ENCODE measurements at places on chromosomes 5 and 9.

DNA sequence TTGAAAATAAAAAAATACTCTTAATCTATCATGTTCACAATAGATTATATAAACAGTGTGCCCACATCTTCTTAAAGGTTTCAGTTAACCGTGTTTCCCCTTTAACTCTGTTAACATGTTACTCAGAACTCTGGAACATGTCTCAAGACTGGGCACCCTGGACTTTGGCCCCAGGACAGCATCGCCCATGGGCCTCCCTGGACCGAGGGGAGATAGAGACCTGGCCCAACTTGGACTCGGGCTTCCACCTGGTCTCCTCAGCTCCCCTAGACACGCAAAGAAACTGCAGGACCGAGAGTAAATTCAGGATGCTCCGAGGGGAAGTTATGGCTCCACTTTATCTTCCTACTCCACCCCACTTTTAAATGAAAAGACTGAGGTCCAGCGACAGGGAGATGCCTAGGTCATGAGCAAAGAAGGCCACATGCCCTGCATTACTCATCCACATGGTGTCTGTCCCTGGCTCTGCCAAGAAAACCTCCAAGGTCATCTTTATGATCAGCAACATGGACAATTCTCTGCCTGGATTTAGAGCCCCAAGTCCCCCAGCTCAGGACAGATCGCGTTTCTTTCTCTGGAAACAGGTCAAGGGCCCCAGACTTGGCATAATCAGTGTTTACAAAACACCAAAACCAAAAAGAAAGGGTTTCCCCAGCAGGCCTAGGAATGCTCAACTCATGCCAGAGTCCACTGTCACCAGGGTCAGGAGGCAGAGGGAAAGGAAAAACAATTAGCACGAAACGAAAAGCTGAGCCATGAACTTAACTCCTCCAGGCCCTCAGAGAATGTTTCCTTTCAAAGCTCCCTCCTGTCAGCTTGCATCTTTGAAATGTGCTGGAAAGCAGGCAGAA, 17.4 kb downstream of the GPX3 start:
- no peak for DNase-seq

DNA sequence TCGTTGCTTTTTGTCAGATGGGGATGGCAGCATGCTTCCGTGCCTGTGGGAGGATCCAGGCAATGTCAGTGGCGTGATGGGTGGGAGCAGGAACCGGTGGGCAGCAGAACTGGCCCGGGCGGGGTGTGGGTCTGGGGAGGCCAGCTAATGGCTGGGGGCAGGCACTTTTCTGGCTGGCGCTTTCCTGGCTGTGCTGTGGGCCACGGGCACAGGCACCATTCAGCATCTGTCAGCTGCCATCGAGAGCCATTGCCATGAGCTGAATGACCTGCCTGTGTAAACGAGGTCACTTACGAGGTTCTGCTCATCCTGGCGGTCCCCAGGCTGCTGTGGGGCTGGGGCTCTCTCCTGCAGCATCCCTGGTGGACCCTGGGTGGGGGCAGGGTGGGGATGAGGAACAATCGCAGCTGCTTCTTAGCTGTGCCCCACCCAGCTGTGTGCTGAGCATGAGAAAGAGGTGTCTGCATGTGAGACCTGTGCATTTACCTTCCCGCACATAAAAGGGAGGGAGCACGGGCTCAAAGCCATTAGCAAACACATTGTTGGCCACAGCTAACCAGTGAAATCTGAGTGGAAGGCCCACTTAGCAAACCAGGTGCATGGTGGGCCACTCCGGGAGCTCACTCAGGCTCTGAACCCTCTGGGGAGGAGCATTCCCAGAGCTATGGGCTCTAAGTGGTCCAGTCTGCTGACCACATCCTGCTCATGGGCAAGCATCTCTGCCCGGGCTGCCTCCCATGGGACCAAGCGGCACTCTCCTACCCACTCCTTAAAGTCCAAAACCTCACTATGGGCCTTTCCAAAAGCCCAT, 41.3 kb upstream of the OLFM1 start:
- no peak for DNase-seq

- DNase-seq = no peak
Observed at GRCh38 chr5:122674385-122674784, 100.5 kb upstream of the SNX2 start.

GRCh38 chr9:127754099-127755060, 19.3 kb upstream of the TOR2A start:
- DNase-seq = no peak

DNA sequence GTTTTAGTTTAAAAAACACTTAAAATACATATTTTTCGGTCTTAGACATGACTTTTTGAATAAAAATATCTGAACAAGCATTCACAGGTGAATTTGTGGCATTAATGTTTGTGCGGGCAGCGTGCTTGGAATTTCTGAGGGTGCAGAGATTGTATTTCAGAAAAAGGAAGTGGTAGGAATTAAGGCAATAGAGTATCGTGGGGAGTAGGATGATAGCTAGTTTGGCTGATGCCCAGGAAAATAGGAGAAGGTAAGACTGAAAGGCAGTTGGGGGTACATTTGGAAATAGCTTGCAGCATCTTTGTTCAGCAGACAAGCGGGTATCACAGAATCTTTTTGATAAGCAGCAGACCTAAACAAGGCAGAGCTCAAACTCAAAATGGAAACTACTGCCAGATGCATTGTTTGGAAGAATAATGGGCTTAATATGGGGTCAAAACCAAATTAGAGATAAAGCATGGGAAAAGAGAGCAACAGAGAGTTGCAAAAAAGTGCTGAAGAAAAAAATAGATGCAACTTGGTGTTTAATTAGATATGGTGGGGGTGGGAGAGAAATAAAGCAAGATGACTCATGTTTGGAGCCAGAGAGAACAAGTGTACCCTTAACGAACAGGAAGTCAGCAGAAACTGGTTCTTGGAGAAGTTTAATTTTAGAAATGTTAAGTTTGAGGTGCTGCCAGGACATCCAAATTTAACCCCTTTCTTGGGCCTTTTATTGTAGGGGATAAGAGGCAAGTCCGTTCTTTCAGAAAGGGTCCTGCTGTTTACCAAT, 85.7 kb upstream of the ARRDC3 start:
- DNase-seq = no peak

- no peak for DNase-seq
Observed at GRCh38 chr5:123448017-123448617, 24.9 kb upstream of the CEP120 start.

GRCh38 chr9:70406434-70406862, 8.0 kb downstream of the KLF9 start:
- peak; percentile 29 for DNase-seq

- no peak for DNase-seq
Observed at GRCh38 chr9:116008278-116008677, 145.3 kb upstream of the PAPPA start.

GRCh38 chr9:134889386-134890154, 9.0 kb downstream of the FCN2 start:
- no peak for DNase-seq

- no peak for DNase-seq
Observed at GRCh38 chr9:117720987-117721386, 16.8 kb downstream of the TLR4 start.

- DNase-seq = no peak
Observed at GRCh38 chr9:133088146-133088750, 26.5 kb downstream of the CEL start.

All from CD4-positive, alpha-beta T cell treated with Interleukin-17A for 4 hours (primary cell).